ENCODE measurements at places on chromosomes 6 and 20.

DNA sequence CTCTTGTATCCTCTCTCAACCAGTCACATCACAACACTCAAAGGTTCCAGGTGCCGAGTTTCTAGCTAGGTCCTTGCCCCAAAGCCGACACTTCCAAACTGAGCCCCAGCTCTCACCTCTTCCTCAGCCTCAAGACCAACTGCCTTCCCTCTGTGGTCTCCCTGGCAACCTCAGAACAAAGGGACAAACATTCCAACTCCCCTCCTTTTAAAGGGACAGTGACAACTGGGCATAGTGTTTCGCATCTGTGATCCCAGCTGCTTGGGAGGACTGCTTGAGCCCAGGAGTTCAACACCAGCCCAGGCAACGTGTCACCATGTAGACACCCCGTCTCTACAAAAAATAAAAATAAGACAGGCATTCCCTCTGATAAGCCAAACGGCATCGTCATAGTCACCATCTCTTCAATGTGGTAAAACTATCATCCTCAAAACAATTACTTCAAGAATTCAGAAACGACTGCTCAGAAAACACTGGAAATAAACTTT, 11.3 kb downstream of the DIDO1 start:
- no peak for DNase-seq

GRCh38 chr6:131387562-131388447, 185.2 kb upstream of the ARG1 start:
- no peak for DNase-seq

GRCh38 chr6:40210628-40211056, 276.4 kb upstream of the MOCS1 start:
- no peak for DNase-seq

GRCh38 chr6:26075063-26075717, 12.0 kb upstream of the HFE start:
- DNase-seq, result no peak

GRCh38 chr20:32204205-32205109, 3.1 kb downstream of the PLAGL2 start:
- DNase-seq, result no peak

- DNase-seq, result no peak
Measured at GRCh38 chr20:7723284-7723683, 217.0 kb downstream of the HAO1 start.

DNA sequence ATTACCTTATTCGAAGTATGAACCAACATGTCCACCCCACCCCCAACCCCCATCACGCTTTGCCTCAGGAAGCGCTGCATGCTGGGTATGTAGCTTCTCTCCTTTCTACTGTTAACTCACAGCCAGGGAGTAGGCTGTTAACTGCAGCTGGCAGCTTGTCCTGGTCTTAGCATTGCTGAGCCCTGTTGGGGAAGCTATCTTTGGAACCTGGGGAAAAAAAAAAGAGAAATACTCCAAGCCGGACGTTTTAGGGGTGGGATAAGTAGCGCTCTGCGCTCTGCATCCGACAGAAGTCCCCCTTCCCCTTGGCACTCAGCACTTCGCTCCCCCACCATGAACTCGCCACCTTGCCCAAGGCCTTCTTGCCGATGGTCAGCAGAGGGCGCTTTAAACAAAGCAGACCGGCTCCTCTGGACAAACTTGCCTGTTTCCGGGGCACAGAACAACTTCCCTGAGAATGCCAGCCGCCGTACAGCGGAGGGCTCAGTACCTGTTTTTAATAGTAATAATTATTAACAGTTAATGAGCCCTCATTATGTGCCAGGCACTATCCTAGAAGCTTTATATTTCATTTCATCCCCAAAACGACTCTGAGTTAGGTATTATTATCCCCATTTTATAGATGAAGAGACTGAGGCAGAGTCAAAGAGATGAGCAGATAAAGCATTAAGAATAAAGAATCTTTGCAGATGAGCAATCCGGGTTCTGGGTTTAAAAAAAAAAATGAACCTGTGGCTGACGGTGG, 35.2 kb upstream of the MDFI start:
- peak; percentile 84 for DNase-seq

DNA sequence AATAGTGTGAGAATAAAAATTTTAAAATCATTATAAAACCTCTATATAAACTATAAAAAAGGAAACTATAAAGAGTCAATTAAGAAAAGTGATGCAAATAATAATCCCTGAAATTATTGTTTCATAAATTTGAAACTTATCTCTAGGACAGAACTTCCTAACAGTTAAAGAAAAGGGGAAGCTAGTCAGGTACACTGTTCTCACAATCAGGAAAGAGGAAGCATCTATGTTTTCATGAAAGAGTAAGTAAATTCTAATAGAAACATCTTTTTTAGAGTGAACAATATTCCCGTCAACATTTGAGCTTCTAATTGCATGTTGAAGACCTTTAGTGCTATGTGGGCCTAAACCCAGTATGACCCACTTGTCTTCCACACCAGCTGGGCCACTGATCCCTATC, 1.2 kb upstream of the ADGRF1 start:
- DNase-seq, result no peak

DNA sequence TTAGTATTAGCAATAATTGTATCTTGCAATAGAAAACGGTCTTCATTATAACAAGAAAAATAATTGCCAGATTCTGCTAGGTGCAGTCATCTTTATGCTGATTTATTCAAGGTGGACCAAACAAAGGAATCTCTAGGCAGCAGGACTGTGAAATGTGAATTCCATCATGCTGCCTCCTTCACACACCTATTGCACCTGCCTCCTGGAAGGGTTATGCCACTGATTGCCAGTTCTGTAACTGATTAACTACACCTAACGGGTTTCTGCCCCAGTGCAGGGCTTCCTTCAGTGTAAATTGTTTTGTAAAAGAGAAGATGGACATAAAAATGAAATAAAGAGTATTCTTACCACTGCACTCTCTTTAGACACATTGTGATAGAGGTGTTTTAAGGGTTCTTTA, 96.1 kb downstream of the FOXO3 start:
- DNase-seq, result no peak

DNA sequence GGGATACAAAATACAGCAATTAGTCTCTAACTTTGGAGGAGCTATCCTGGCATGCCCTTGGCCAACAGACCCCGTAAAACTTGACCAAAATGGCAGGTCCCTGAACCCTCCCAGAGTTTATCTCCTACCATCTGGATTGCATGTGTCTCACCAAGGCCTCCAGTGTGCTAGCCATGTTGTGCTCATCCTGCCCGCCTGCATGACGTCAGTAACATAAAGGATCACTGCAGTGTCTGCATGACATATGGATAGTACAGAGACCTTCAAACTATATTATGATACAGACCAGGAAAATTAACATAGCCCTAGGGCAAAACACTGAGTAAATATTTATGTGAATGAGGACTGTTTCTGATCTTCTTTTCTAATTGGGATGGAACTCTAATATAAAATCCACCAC, 25.3 kb downstream of the CPXM1 start:
- DNase-seq, result no peak

- no peak for DNase-seq
Measured at GRCh38 chr20:49859807-49860206, 47.2 kb downstream of the SLC9A8 start.

DNA sequence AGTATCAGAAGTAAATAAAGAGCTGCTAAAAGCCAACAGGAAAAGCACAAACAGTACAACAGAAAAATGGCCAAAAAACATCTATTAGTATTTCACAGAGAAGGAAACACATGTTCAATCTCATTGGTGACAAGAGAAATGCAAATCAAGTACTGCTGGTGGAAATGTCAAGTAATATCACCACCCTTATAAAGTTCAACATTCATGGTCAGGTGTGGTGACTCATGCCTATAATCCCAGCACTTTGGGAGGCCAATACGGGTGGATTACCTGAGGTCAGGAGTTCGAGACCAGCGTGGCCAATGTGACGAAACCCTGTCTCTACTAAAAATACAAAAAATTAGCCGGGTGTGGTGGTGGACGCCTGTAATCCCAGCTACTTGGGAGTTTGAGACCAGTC, 42.8 kb downstream of the ESF1 start:
- DNase-seq, result no peak

- DNase-seq, result peak; percentile 65
Measured at GRCh38 chr20:57628047-57628961, 8.1 kb upstream of the ZBP1 start.

GRCh38 chr6:55530931-55531330, 48.1 kb downstream of the HMGCLL1 start:
- DNase-seq, result no peak

- DNase-seq, result no peak
Measured at GRCh38 chr6:18279422-18279821, 15.1 kb upstream of the DEK start.

DNA sequence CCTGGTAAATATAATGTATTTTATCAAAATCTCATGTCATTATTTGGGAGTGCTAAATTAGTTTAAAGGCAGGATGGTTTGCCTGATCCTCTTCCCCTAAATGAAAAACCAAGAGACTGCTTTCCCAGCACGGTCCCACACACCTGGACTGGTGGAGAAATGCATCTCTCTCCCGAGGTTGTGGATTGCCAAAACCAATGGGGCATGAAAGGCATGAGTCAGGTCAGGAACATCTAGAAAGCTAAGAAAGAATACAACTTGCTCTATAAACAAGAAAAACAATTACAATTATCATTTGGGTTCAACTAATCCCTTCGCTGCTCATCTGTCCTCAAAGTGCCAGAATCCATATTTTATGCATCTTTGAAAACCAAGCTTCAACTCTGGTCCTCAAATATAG, 308.3 kb upstream of the IRAK1BP1 start:
- no peak for DNase-seq

- DNase-seq, result no peak
Measured at GRCh38 chr20:53303413-53303760, 290.3 kb downstream of the ZNF217 start.

DNA sequence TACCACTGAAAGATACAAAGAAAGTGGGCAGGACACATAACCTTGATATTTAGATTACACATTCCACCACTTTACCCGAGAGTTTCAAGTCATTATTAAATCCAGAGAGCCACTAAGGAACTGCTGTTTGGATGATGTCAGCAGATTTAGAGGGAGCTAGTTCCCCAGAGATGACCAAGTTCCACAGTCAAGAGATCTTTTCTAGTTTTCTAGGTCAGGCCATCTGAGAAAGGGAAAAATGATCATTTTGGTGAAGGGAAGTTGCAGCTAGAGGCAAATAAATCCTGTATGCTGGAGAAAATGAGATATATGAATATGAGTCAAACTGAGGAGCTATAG, 147.8 kb downstream of the HS3ST5 start:
- DNase-seq, result no peak

DNA sequence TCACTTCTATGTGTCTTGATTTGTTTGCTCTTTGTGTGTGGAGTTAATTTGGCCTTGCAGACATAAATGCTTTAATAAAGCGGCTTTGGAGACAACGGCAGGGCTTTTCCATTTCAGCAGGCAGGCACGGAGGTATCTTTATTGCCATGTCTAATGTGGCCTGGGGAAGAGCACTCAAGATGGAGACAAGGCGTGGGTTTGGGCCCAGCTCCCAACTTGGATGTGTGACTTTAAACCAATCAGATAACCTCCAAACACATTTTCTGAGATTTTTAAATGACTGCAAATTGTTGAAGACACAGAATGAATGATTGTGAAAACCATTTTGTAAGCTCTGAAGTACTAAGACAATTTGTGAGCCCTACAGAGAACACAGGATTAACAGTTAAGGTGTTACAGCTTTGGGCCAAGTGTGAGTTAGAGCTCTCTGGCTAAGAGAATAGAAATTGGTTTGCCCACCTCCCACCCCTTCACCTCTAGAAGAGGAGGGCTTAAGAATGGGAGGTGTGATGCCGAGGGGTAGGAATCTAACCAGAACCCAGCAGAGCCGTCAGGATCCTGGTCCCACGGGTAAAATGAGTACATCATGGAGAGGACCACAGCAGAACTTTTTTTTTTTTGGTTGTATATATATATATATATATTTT, 9.0 kb downstream of the DYNLT1 start:
- DNase-seq, result no peak

DNA sequence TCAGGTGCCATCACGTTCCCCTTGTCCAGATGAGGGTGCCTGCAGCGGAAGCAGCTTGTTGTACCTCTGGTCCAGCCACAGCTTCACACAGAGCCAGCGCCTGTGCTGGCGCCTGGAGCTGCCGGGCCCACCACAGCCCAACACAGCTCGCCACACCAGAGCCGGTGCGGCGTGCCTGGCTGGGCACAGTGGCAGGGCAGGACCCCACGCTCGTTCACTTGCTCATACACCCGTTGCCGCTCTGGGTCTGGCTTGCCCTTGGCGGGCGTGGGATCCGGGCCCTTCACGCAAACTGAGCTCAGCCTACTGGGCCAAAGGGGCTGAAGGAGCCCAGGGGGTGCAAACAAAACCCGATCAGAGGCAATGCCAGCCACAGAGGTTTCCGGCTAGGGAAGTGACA, 492.5 kb upstream of the MANEA start:
- DNase-seq, result peak; percentile 55

DNA sequence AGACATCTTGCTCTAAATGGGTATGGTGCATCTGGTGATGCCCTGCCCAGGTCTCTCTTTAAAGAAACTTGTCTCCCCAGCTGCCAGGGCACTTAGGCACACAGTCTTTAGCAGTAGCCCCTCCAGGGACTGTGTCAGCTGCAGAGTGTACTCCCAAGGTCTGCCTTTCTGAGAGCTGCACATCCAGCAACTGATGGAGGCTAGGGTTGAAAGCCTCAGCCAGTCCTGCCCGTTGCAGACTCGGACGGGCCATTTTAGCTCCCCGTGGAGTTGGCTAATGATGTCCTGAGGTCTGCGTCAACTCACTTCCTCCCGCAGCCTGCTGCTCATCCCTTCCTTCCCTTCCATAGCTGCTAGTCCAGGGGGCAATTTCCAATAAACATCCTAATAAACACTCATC, 381.8 kb downstream of the PTPRT start:
- DNase-seq, result no peak

GRCh38 chr20:35359335-35359950, 52.3 kb downstream of the UQCC1 start:
- DNase-seq, result no peak

GRCh38 chr6:169253337-169254238, at the start of gene THBS2:
Gene THBS2, minus strand, starts transcription at chr6:169253846. Its CDS starts 3,062 bp downstream, at chr6:169250784.
- DNase-seq, result no peak

DNA sequence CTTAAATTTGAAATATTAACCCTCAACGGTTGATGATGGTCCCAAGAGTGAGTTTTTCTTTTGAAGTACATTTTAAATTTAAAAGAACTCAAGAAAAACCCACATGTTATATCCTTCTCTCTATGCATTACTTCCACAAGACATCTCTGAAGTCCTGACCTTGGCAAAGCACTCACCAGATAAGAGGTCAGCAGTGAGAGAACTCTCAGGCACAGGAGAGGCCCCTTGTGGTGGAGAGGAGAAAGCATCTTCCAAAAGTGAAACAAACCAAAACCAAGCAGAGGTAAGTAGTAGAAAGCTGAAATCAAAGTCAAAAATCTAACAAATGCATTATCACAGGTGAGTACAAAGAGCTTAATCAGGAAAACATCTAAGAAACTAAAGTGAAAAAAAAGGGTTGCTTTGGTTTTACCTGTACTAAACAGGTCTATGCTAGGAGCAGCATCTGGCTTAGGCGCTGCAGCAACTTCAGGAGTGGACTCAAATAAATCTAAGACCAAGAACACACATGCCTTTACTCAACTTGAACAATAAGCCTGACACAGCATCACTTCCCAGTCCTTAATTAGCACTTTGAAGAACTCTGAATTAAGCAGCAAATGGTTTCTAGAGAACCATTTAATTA, 80.5 kb downstream of the PRSS35 start:
- DNase-seq, result no peak

- no peak for DNase-seq
Measured at GRCh38 chr6:25623879-25624278, 28.1 kb upstream of the SCGN start.

- no peak for DNase-seq
Measured at GRCh38 chr6:132648356-132648755, 10.6 kb downstream of the TAAR1 start.

- no peak for DNase-seq
Measured at GRCh38 chr6:16781348-16782169, 20.3 kb upstream of the ATXN1 start.

GRCh38 chr6:133701633-133702331, 187.1 kb upstream of the TCF21 start:
- no peak for DNase-seq

Data from coronary artery (tissue), 2 donors.